Left ventricle myocardium inferior (tissue), 1 donor: ENCODE measurements at places on chromosomes 2 and 18.
A peak's percentile ranks its signal among the peaks of the same experiment; 100 is the strongest.

DNA sequence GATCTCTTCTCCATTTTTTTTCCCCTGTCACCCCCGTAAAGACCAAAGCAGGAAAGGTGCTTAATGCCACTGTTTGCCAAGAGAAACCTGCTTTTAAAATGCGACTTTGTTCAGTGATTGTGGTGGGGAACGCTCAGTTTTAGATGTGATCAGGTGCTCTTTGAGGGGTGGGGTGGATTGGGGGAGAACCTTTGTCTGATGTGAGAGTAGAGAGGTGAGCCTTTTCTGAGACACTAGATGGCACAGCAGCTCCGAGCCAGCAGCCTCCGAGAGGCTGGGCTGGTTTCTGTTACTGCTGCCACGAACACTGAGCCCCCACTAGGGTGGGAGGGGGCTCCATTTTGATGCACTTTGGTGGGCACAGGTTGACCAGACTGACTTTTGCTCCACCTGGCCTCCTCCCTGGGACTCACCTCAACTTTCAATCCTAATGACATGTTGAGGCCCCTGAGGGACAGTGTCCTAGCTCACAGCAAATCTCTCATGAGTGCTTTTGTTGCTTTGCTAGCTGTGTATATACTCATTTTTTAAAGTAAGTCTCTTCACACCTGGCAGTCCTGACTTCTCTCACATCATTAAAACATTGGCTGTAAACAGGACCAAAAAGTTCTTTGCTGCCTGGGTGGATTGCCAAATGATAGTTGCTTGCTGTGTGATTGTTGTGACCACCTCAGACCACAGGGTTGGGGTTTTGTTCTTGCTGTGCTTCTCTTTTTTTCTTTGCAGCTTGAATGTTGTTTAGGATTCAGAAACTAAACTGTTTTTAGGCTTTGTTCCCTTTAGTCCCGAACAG, 98.2 kb upstream of the MAP3K20 start:
- no peak for DNase-seq

DNA sequence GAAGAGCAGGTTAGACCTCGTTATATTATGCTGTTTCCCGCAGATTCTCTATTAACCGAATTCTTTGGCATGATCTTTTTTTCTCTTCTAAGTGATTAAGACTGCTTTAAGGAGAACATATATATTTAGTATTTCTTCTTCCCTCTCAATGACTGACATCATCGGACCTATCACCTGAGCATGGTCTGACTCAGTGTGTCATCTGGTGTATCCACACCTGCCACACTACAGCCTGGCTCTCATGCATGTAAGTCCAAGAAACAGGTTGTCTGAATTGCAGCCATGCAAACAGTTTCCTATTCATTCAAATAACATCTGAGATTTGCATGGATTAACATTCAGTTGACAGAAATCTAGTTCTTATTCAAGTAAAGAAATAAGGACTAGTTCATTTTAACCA, 55.1 kb upstream of the CWC22 start:
- no peak for DNase-seq

DNA sequence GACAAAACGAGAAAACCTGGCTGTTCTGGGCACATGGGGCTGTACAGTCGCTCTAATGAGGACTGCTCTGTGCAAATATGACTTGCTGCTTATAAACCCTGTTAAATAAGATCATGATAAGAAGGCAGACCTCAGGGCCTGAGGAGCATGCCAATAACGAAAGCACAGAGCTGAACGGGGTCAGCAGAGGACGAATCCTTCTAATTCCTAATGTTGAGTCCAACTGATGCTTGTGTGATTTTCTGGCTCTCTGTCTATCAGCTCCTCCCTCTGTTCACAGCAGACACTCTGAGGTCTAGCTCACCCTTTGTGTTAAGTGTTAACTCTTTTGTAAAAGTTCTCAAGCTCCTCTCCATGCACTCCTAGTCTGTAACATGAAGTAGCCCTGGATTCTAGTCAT, 167.2 kb upstream of the REV1 start:
- DNase-seq = no peak

GRCh38 chr2:226514895-226515294, 284.7 kb downstream of the IRS1 start:
- DNase-seq = no peak

DNA sequence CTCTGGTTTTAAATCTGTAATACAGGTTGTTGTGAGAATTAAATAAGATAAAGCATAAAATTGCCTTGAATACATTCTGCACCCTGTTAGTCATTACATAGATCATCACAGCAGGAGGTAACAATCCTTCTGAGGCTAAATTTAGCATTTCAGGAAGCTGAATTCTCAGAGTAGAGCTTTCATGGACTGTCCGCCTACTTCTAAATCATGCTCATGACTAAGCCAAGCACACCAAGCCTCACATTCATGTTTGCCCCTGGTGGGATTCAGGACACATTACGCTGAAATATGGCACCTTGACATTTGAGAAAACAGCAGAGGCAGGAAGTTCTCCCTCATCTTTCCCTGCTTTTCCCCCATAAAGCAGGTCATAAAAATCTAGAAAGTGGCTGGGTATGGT, 16.6 kb upstream of the PIK3C3 start:
- no peak for DNase-seq

GRCh38 chr2:14123436-14124103, 508.9 kb upstream of the LRATD1 start:
- DNase-seq = no peak

- DNase-seq = no peak
These were observed 129.3 kb upstream of the EPAS1 start for GRCh38 chr2:46167924-46168323.

- no peak for DNase-seq
These were observed 26.0 kb upstream of the LAPTM4A start for GRCh38 chr2:20077411-20077940.

DNA sequence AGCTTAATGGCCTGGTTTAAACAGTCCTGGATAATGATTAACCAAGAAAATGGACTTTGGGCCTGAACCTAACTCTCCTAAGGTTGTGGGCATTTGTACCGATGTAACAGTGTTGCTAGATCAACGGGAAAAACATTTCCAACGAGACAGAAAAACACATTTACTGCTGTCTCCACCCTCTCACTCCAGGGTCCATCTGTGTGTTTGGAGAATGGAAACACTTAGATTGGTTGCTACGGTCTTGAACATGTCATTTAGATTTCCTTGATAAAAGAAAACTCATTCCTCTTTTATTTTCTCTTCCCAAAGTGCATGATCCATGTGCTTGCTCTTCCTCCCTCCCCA, 88.0 kb downstream of the SOCS6 start:
- DNase-seq = no peak

DNA sequence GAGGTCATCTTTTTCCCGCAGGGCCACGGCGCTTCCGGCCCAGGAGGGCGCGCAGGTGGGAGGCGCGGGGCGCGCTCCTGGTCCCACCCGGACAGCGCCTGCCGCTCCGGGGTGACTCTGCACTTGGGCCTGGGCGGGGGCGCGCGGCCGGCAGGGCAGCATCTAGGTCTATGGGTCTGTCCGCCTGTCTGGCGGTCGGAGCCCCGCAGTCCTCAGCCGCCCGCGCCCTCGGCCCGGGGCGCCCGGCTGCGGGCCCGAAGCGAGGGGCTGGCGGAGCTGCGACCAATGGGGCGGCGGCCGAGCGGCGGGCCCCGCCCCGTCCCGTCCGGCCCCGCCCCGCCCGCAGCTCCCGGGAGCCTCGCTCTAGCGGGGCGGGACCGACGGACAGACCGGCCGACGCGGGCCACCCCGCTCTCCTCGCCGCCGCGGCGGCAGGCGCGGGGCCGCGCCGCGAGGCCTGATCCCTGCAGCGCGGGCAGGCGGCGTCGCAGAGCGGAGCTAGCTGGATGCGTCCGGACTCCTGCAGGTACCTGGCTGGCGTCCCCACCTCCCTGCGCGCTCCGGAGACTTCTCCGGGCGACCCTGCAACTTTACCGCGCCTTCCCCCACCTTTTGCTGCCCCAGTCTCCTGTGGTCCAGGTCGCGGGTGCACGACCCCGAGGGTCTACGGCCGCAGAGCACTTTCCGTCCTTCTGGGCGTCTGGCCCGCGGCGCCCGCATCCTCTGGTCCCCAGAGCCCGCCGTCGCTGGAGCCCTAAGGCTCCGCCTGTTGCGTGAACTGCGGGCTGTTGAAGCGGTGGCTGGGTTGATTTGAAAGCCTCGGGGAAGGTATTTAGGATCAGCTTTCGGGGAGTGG, at the start of gene KCNS3:
Gene KCNS3, plus strand, starts transcription at position 387 of the 856 bp plus-strand sequence. CDS start 52,342 bp downstream, outside the sequence.
- DNase-seq = peak; percentile 49

DNA sequence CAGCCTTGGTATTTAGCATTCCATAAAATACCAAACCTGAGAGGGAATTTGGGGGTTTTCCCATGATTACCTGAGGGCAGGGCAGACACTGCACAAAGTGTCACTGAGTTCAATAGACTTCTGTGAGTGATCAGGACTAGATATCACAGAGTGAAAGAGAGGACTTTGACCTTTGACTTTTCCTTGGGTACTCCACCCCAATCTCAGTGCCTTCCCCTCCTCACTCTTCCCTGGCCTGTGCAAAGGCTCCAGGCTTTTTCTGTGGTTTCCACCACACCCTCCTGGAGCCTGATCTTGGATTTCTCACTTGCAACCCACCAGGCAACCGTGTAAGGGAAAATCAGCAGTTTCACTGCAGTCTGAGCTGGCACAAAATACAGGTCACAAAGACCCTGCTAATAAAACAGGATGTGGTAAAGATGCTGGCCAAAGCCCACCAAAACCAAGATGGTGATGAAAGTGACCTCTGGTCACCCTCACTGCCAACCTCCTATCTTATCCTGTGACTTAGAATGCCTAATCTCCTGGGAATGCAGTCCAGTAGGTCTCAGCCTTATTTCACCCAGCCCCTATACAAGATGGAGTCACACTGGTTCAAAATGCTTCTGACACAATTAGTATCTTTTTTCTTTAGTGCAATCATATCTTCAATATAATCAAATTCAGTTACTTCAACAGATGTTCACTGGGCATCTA, 64.0 kb downstream of the BOD1L2 start:
- DNase-seq = no peak

- DNase-seq = no peak
These were observed 69.0 kb downstream of the GULP1 start for GRCh38 chr2:188360485-188361263.

- DNase-seq = no peak
These were observed 31.7 kb downstream of the UBE2F start for GRCh38 chr2:237998530-237998929.

GRCh38 chr2:135845257-135845656, 8.3 kb upstream of the LCT start:
- no peak for DNase-seq

- DNase-seq = no peak
These were observed 19.5 kb downstream of the WIPF1 start for GRCh38 chr2:174577967-174578589.

DNA sequence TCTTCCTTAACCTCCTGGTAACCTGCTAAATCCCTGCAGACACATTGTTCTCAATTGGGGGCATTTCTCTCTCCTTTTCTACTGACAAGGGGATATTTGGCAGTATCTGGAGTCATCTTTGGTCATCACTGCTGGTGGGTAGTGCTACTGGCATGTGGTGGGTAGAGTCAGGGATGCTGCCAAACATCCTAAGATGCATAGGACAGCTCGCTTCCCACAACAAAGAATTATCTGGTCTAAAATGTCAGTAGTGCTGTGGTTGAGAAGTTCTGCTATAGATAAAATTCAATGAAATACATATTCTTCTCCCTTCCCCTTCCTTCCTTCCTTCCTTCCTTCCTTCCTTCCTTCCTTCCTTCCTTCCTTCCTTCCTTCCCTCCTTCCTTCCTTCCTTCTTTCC, 18.7 kb upstream of the LHCGR start:
- DNase-seq = no peak

- no peak for DNase-seq
These were observed 659 bp downstream of the CHMP1B start for GRCh38 chr18:11851806-11852337.

GRCh38 chr2:60104514-60105505, 448.6 kb downstream of the BCL11A start:
- no peak for DNase-seq

- DNase-seq = no peak
These were observed 751 bp downstream of the IL18R1 start for GRCh38 chr2:102356381-102356712.

DNA sequence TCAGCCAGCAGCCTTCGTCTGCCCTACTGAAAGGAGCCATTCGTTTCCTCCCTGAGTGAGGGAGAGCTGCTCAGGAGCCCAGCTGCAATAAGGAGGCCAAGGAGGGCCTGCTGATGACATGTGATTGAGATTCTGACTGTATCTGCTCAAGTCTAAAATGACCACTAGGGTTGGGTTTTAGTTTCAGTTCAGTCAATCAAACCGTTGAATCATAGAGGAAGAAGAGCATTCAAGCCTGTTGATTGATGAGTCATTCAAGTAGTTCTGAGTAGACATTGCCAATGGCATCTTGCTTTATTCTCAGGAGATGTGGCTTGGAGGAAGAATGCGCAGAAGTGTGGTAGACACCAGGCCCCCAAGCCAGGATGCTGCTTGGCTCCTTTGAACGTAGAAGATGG, 19.9 kb upstream of the BCL2L11 start:
- DNase-seq = no peak

GRCh38 chr2:70613521-70613920, 59.9 kb upstream of the TGFA start:
- DNase-seq = no peak

GRCh38 chr2:199668645-199669044, 182.3 kb downstream of the FTCDNL1 start:
- DNase-seq = no peak

GRCh38 chr18:21110713-21111345, 784 bp downstream of the ROCK1 start:
- DNase-seq = peak; percentile 44

DNA sequence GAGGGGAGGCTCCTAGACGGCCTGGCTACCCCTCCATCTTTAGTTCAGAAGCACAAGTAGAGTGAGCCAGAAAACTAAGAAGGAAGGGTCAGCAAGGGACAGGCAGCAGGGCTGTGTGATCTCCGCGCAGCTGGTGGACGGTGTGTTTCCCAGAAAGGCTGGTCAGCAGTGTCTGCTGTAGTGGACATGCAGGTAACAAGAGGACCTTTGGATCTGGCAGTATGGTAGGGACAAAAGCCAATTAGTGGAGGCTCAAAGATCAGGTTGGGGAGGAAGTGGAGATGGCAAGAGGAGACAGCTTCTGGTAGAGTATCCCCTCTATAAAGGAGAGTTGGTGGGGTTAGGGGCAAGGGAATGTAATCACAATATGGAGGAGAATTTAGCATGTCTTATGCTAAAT, 95.1 kb downstream of the NCK2 start:
- DNase-seq = no peak

- DNase-seq = no peak
These were observed 51.7 kb downstream of the NOL10 start for GRCh38 chr2:10638093-10638492.

- no peak for DNase-seq
These were observed 53.4 kb upstream of the LINC00305 start for GRCh38 chr18:64202210-64202836.

DNA sequence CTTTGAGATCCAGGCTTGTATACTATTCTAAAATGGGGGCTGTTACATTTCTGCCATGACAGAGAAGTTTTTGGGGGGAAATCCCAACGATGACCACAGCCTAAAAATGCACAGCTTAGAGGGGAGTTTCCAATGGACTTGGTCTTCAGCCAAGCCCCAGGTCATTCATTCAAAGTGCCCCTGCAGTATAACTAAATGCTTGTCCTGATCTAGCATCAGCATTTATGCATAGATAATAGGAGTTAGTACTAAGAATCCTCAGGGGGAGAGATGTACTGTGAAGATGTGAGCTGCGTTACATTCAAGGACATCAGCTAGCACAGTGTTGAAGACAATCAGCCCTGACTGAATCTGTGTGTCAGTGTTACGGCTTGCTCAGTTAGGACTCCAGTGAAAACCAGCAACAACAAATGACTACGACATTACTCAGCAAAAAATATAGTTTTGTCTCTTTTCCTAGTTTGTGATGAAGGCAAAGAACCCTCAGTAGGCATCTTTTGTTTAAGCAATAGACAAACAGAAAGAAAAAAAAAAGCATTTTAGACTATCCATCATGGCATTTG, 160.9 kb downstream of the ZEB2 start:
- no peak for DNase-seq

- no peak for DNase-seq
These were observed 12.8 kb downstream of the PGAP1 start for GRCh38 chr2:196913691-196914090.
